Activated CD8-positive, alpha-beta memory T cell treated with anti-CD3 and anti-CD28 coated beads, Interleukin-2, amount 10 ng/mL, durations not matched to agents 7 days and 5 days (primary cell): ENCODE measurements at places on chromosomes 5 and 9. TPM values are rescaled to one million over a fixed set of nuclear protein-coding genes. Genes with fewer than 3 reads are reported as not detected.
A peak's percentile ranks its signal among the peaks of the same experiment; 100 is the strongest.

DNA sequence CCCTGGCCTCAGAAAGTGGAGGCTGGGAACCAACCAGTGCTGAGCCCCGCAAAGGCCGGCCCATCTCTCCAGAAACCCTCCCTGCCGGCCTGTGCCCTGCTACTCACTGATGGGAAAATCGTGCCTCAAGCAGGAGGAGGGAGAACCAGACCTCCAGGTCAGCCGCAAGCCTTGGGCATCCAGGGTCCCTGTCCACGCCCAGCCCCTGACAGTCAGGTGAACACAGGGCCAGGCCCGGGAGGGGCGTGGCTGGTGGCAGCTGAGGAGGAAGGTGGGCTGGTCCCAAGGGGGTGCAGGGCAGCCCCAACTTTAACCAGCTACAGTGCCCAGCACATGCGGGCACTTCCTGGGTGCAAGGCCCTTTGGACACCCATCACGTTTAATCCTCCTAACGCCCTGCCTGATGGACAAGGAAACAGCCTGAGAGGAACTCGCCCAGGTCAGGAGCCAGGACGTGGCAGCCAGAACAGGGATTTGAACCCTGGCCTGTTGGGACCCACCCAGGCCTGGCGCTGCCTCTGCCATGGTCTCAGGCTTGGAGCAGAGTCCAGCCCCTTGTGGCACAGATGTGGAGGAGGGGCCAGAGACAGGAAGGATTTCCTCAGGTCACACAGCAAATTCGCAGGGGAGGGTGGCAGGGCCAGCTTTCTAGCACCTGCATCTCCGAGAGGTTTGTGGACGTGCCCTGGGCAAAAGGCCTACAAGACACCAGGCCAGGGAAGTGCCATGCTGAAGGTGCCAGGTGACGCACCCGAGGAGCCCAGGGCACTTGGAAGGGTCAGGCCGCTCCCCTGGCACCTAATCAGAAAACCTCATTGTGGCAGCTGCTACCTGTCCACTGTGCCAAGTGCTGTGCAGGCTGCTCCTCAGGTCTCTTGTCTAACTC lies 4.5 kb downstream of the RALGDS start:
- no peak for DNase-seq

GRIA1 gene
- not detected for total RNA-seq

DNA sequence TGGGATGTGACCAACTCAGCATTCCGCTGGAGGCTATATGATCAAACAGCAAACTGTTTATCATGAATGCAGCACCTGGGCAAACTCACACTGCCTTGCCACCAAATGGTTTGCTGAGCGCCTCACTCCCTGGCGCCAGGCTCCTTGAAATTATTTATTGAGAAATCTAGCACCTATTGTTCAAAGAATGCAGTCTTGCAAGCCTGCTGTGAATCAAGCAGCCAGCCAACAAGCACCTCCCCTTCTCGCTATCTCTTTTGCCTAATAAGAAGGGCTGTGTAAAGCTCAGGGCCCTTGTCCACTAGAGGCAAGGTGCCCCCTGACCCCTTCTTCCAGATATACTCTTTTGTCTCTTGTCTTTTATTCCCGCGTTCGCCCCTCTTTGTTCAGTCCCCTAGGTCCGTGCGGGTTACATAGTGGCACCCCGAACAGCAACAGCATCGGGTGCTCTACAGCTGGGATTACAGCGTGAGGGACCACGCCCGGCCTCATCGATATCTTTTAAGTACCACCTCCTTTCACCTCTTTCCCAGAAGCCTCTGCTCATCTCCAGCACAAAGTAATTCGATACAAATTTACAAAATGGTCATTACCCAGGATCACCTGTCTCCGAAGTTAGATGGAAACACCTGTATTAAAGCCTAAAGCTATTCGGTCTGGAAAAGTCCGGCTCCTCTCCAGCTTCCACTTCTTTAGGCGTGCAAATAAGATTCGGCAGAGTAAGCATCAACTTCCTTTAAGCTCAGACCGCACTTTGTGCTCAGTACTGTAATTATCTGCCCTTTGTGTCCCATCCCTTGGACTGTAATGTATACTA lies 896 bp downstream of the RIGI start:
- peak; percentile 60 for DNase-seq

DMRT2 gene
- total RNA-seq, result not detected

GRCh38 chr5:150641824-150642566 lies 1.5 kb downstream of the SYNPO start:
- DNase-seq, result no peak

GPR21 gene
- 0.37 TPM for total RNA-seq

SLC34A1 gene
- total RNA-seq, result 0.19 TPM

DNA sequence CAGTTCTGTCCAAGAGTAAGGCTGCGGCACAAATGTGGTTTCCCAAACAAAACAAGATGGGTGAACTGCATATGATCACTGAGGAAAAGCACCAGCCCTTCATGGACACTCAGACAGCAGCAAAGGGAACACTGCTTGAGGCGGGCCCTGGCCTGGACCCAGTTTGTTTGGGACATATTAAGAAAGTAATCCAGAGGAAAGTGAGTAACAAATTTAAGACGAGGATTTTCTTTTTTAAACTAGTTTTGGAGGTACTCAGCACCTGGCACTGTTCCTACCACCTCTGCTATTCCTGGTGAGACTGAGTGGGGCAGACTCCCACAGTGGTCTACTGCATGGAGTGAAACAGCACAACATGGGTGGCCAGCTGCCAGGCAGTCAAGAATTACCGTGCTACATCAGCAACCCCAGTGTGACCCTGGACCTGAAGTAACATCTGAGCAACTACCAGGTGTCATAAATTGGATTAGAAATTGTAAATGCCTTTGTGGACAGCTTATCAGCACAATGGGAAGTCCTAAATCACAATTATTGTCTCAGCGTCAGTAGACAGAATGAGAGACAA lies 28.5 kb downstream of the P4HA2 start:
- DNase-seq, result peak; percentile 31
